ENCODE measurements at places on chromosomes 12 and 14.

DNA sequence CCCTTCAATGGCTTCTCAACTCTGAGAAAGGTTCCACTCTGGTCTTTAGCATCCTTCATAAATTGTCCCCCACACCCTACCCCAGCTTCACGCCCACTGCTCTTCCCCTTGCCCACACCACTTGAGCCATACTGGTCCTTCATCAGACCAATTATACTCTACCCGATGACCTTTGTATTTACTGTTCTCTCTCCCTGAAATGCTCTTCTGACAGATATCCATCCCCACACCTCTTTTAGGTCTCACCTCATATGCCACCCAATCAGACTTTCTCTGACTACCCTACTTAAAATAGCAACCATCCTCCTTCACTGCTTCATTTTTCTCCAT lies 135.7 kb downstream of the MED13L start:
- no peak for DNase-seq

DNA sequence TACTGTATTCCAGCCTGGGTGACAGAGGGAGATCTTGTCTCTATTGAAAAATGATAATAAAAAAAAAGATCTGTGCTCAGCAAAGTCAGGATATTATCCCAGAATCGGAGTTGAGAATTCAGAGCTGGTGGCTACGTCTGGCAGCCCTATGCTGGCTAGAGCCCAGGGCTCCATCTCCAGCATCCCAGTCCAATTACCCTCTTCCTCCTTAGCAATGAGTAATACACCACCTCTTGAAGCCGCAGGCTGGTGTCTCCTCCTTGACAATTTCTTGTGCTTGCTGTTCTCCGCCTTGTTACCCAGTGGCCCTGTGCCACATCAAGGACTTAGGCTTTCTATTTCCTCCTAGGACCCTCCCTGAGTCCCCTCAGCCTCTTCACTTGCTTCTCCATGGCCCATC lies 38.4 kb upstream of the DDX11 start:
- no peak for DNase-seq

DNA sequence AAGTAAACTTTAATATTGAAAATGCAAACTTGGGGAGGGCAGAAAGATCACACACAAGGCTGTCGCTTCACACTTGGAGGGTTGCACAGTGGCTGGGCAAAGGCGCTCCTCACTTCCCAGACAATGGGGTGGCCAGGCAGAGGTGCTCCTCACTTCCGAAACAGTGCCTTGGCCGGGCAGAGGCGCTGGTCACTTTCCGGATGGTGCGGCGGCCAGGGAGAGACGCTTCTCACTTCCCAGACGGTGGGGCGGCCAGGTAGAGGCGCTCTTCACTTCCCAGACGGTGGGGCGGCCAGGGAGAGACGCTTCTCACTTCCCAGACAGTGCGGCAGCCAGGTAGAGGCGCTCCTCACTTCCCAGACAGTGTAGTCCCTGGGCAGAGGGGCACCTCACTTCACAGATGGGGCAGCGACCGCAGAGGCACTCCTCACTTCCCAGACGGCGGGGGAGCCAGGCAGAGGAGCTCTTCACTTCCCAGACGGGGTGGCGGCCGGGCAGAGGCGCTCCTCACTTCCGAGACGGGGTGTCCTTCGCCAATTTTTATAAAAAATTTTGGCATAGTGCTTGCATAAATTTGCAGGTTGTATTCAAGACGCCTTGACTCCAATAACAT lies 140.8 kb upstream of the PZP start:
- DNase-seq, result no peak

GRCh38 chr12:99658671-99659349 lies 11.3 kb downstream of the GARIN6 start:
- no peak for DNase-seq

- no peak for DNase-seq
These were observed 12.1 kb downstream of the CRADD start for GRCh38 chr12:93689076-93689834.

GRCh38 chr12:57952766-57953165 lies 11.4 kb downstream of the ATP23 start:
- DNase-seq, result no peak

DNA sequence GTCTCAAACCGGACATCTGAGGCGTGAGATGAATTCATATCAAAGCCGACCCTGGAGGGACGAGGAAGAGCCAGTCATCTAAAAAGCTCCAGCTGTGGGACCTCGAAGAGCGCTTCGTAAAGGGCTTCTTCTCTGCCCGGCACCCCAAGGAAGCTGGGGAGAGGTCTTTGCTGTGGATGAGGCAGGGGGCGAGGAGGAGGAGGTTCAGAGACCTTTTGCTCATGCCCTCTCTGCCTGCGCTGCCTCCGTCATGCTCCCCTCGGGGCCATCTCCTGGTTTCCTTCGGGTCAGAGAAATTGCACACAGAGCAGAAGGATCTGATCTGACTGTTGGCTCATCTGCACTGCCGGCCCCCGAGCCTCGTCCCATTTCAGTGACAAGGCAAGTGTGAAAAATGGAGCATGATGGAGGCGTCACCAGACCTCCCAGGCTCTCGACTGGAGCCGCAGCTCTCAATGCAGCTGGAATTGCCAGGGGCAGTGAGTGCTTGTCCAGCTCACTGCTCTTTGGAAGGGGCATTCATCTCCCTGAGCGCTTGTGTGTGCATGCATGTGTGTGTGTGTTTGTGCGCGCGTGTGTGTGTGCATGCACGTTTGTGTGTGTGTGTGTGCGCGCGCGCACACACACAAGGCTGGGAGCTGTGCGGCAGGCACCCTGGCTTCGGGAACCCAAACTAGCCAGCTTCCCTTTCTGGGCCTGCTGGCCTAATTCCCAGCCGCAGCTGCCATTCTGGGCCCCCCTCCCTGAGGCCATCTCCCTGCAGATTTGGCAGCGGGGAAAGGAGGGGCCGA lies 9.2 kb downstream of the CABP1 start:
- no peak for DNase-seq

- no peak for DNase-seq
These were observed 6.2 kb upstream of the SLC7A7 start for GRCh38 chr14:22821193-22822015.

DNA sequence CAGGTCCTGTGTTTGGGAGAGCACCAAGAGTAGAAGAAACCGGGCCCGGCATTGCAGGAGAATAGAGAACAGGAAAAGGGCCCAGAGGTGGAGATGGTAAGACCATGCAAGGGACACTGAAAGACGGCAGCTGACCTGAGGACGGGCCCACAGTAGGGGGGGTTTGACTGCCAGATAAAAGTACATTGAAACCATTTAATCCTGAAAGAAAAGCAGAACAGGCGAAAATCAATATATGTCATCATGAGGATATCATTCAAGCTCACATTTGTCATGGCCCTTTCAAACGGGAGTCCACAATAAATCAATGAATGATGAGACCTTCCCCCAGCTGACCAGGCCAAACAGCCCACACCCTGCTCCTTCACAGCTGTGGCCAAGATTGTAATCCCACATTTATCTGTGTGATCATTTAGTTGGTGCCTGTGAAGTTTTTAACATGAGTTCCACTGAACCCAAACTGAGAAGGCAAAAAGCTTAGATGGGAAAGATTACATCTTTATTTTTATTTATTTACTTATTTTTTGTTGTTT lies 39.5 kb downstream of the E2F7 start:
- no peak for DNase-seq

DNA sequence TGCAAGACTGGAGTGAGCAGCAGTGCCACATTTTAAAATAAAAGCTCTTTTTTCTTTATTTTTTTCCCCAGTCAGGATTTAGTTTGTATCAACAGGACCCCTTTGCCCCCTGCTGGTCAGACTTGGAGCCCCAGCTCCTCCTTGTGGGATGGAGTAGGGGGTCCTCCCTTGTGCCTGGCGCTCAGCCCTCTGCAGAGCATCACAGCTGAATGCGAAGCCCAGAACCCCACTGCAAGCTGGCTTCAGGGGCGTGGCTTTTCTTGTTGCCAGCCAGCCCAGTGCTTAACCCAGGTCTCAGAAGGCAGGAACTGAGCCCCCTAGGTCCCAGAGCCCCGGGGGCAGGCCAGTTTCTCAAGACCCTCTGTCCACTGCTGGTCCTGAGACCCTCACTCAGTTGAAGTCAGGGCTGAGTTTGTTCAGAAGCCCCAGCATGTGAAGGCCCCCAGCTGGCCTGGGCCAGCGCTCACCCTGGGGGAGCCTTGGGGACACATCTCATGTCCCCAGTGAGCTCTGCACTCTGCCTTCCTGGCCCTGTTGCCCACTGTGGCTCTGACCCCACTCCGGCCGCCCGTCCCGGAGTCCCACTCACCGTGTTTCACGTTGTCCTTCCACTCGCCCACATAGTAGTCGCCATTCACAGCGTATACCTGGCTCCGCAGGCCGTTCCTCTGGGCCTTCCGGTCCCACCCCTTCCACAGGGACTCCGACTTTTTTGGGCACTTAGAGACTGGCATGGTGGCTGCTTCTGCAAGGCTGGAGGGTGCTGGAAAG lies 519 bp downstream of the MORN3 start:
- DNase-seq, result no peak

DNA sequence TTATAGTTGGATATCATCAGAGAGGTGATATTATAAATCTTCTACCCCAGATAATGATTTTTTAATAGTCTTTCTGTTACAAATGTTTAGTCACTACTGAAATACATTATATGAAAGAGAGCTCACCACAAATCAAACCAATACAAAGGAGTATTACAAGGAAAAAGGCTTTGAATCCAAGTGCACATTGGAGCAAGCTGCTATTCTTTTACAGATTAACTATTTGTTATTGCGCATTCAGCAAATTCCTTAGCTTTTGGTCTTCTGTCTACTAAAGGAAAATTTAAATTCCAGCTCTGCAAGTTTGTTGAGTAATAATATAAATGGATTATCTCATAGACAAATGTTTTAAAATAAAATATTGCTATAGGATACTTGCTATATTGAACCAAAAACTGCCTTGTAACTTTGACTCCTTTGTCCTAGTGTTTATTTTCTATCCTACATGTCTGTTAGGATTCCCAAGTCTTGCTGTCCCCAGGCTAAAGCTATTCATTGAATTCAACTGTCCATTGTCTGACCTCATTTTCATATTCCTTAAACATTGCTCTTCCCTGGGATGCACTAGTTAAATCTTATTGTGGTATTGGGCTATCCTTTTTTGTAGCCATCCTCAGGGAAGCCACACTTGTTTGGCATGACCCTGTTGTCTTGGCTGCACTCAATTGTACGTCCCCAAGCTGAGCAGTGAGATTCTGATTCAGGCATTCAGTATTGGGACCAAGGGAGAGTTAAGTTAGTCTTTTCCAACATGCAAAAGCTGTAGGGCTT lies 41.5 kb downstream of the PDE3A start:
- no peak for DNase-seq

- no peak for DNase-seq
These were observed 21.1 kb upstream of the SCARB1 start for GRCh38 chr12:124884587-124885438.

DNA sequence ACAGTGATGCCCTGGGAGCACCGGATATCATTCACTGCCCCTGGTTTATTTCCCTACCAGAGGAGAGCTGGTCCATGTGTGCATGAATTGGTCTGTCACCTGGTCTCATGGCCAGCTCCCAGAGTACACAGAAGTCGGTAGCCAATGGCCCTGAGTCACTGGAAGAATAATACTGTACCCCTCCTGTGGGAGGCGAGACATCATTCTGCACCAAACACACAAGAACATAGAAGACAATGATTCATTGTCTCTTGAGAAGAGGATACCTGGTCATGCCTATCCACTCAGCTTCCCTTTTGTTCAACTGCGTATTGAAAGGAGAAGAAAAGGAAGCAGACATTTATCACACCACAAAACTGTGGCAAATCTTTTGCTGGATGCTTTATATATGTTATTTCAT lies 216.2 kb downstream of the DPF3 start:
- DNase-seq, result no peak

DNA sequence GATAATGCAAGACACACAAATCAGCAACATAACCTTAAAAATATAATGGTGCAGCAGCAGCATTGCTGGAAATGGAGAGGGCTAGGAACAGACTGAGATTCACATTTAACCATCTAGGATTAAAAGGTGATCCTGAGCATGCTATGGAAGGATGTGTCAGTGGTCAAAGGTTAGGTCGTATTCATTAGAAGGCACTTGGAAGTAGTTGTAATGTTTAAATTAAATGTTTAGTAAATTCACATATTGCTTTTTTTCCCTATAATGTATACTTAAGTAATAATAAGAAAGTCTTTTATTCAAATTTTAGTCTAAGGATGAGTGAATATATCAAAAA lies 368.6 kb upstream of the PDE3A start:
- DNase-seq, result no peak

DNA sequence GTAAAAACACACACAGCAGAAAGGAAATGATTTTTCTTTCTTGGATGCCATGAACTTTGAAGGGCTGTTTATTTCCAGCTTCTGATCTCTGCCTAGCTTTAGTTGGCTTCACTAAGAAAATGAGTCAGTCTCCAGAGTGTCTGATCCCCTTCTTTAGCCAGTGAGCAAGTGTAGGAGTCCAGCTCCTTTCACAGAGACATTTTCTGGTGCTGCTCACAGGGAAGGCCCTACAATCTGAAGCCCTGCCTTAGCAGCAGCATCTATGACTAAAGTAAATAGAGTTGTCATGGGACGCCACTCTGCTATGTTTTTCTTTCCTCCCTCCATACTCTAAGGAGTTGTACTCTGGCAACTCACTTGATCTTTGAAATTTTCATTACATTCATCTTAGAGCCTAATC lies 103.5 kb downstream of the RPAP3 start:
- no peak for DNase-seq

- no peak for DNase-seq
These were observed 55.9 kb downstream of the CCDC92 start for GRCh38 chr12:123916729-123917128.

DNA sequence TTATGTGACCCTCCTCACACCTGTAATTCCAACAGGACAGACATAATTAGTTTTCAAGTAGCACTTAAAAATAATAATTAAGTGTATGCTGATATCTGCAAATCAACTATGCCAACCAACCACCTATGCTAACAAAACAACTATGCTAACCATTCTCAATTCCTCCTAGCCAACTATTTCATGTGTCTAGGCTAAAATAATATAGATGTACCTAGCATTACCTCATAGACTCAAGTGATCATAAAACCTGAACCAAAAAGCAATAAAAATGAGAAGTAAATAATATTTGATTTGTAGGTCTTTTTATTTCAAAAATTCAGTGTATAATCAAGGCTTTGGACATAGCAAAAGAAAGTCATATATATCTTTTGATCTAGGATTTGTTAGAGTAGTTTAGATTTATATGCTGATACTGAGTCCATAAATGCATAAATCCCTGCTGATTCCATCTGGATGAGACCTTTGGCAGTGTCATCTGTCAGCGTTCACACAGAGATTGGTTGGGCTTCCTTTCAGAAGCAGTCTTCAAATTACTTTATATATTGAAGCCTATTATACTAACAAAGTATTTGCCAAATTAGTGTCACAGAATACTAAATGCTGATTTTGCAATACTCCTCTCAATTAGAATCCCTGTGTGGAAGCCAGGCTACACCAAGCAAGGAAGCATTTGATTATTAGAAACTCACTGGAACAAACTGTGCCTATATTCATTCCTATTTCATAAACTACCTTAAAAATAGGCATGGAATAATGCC lies 101.4 kb upstream of the PPM1H start:
- no peak for DNase-seq

- no peak for DNase-seq
These were observed 17.4 kb downstream of the EXD2 start for GRCh38 chr14:69208666-69209065.

- DNase-seq, result no peak
These were observed 31.1 kb downstream of the CCDC177 start for GRCh38 chr14:69543341-69544115.

All from stimulated activated CD8-positive, alpha-beta memory T cell treated with anti-CD3 and anti-CD28 coated beads, Interleukin-15, amount 100 ng/mL, for 24 hours (primary cell).